ENCODE measurements at places on chromosomes 3 and 15.

- no peak for DNase-seq
Observed at GRCh38 chr3:23984934-23985333, 39.8 kb downstream of the NR1D2 start.

GRCh38 chr3:14804835-14805780 lies 13.7 kb upstream of the FGD5 start:
- no peak for DNase-seq

DNA sequence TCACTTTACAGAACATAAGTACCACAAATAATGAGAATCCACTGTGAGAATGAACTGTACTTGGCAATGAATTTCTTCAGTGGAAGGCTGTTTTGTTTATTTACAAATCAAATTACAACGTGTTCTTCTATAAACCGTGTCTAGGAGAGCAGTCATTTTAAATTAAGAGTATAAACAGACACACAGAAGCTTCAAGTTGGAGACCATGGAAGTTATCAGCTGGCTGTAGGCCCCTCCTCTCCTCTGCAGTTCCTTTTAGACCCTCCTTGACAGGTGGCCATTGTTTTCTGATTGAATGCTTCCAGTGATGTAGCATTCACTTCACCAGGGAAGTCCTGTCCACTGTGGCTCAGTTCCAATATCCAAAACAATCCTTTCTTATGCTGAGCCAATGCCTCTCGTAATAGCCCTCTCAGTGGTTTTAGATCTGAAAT lies 7.3 kb upstream of the MAPK6 start:
- DNase-seq = no peak

DNA sequence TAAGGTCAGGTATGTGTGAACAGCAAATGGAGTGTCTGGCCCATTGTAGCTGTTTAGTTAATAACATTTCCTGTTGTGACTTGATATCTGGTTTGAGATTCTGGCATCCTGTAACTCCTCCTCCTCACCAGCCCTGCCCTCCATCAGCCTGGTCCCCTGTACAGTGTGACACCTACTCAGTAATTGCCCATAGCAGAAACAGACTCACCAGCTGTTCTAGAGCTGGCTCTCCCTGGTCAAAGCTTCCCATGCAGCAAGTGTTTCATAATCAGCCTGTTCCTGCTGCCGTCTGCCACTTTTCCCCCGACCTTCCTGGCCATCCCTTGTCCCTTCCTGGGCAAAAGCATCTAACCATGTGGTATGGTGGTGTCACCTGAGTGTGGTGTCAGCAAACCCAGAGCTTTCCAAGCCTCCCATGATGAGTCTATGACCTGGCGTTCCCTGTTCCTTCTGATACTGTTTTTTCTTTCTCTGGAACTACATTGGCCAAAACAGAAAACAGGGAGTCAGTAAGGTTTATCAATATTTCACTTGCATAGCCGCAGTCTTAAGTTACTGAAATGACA lies 55.4 kb downstream of the B3GALNT1 start:
- no peak for DNase-seq

DNA sequence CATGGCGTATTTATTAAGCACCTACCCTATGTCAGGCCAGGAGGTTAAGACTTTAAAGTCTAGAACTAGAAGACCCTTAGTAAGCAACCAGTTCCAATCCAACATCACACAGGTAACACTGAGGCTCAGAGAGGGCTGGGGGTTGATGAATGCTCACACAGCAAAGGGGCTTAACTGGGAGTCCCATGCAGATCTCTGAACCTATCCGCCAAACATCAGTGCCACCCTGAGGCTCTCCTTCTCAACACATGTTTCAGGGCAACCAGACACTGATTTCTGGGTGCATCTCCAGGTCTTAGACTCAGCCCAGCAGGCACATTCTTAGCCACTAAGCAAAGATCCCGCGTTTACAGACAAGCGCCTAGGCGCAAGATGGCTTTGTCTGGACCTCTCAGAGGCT lies 92.0 kb upstream of the SLC6A11 start:
- no peak for DNase-seq

DNA sequence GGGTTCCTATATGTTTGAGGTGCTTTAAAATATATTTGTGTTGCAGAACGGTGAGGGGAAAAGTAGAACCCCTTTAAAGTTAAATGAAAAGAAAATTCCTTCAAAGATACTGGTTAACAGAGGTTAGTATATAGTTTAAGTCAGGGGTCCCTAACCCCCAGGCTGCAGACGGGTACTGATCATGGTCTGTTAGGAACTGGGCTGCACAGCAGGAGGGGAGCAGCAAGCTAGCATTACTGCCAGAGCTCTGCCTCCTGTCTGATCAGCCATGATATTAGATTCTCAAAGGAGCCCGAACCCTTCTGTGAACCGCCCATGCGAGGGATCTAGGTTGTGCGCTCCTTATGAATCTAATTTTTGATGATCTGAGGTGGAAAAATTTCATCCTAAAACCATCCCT lies 37.5 kb upstream of the RFX7 start:
- DNase-seq = no peak

DNA sequence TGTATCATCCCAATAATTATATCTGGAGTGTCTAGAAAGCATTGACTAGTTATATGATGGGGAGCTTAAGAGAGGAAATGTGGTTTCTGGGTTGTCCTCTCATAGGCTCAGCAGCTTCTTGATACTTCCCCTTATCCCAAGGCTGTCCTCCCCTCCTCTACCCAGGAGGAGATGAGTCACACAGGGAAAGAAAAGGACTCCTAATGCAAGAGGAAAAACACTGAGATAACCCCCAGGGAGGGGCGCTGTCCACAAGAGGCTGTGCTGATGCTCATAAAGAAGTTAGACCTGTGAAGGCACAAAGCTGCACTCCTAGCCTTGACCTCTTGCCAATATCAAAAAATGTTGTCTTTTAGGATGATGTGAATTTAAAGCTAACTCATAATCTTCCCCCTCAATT lies 28.8 kb upstream of the GYG1 start:
- no peak for DNase-seq

DNA sequence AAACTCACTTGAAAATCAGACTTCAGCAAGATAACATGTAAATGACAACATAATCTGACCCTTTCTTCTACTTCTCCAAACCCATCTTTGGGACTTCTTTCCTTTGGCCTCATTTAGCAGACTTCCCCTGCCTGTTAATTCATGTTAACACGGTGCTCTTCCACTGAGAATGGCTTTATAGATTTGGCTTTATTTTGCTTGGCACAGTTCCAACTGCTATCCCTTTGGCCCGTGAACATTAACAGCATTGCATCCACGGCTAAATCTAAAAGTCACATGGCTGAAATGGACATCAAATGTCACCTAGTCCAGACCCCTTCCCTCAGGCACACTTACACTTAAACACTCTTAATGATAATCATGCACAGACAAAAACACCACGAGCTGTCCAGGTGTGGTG lies 3.8 kb downstream of the ZMAT3 start:
- DNase-seq = no peak

DNA sequence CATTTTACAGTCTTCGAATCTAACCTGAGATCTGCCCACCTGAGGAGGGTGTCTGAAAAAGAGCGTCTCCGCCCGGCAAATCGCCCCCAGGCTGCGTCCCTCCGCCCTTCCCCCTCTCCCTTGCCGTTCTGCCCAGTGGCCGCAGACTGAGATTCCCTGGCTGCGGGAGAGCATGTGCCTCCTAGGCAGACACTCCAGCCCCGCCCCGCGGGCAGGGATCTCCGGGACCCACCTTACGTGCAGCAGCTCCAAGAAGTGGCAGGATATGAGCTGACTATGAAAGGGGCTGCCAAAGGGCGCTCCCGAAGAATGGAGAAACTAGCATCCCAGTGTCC lies 2.7 kb upstream of the WNT5A start:
- no peak for DNase-seq

DNA sequence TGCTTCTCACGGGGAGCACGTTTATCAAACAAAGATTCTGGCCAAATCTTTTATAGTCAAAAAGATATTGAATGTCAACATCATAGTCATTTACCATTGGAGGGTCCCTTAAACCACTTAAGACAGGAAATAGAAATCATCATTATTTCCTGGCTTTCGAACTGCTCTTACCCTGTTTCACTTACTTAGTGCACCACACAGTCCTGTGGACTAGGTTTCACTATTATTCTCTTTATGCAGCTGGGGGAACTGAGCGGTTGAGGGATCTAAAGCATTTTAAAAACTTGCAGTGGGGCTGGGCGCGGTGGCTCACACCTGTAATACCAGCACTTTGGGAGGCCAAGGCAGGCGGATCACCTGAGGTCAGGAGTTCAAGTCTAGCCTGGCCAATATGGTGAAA lies 13.7 kb upstream of the TPRG1 start:
- DNase-seq = no peak

- DNase-seq = no peak
Observed at GRCh38 chr3:57963811-57964346, 44.3 kb upstream of the FLNB start.

DNA sequence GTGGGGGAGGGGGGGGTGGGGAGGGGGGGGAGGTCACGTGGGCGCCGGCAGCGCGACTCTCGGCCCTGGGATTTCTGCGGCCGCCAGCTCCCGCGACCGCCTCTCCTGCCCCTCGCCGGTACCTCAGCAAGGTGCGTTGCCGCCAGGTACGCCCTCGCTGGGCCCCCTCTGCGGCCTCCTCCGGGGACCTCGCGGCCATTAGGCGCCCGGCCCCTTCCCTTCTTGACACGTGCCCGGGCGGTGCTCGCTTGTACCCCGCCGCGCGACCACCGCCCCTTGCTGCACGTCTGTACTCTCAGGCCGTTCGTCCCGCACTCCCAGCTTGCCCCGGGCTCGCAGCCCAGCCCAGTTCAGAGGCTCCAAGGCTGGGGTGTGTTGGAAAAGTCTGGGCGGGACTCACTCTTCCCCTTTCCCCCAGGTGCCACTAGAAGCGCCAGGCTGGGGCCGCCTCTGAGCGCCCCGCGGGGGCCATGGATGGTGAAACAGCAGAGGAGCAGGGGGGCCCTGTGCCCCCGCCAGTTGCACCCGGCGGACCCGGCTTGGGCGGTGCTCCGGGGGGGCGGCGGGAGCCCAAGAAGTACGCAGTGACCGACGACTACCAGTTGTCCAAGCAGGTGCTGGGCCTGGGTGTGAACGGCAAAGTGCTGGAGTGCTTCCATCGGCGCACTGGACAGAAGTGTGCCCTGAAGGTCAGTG lies at the start of gene MAPKAPK3:
MAPKAPK3 (plus strand) TSS at position 56 of the 696 bp plus-strand sequence; CDS start at position 471, 415 bp downstream.
- DNase-seq = no peak

DNA sequence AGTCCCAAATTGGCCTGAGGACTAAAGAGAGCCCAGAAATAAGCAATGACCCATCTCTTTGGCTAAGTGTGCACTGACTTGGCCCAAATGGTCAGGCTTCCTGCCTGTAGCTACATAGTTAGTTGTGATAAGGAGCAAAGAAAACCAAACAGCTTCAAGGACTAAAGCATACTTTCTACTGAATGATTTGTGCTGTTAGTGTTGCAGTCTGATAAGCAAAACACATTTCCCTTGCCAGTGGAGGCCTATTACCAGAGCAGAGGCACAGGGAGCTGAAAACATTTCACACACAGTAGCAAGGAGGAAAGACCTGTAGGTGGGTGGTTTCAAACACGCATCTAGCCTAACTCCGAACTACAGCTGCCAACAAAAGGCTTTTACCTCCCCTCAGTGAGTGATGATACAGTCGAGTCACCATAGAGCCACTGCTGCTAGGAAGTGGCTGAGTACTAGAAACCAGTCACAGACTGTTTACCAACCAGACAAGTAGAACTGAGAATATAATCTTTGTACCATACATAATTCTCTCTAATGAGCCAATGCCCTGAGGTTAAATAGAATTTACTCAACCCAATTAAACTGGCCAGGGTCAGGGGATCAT lies 222.3 kb upstream of the THBS1 start:
- DNase-seq = no peak

GRCh38 chr15:84772467-84772866 lies 24.1 kb downstream of the ZNF592 start:
- DNase-seq = no peak
